Activated CD8-positive, alpha-beta memory T cell treated with anti-CD3 and anti-CD28 coated beads for 1 hour (primary cell): ENCODE measurements at places on chromosomes 4 and X.

DNA sequence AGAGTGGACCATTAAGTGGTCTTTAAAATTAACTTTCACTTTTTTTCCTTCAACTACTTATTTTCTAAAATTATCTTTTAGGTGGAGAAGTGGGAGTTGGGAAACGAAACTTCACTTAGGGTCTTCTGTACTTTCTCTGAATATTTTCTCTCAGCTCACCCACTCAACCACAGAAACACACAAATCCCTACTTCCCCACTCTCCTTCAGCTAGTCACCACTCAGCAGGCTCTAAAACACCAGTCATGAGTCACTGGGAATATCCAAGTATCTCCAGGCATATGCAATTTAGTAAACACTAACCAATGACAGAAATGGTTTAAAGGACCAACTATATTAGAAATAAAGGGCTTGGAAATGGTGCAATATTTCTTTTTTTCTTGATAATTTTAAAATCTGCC lies 153.0 kb upstream of the RPS6KA6 start:
- DNase-seq, result no peak

DNA sequence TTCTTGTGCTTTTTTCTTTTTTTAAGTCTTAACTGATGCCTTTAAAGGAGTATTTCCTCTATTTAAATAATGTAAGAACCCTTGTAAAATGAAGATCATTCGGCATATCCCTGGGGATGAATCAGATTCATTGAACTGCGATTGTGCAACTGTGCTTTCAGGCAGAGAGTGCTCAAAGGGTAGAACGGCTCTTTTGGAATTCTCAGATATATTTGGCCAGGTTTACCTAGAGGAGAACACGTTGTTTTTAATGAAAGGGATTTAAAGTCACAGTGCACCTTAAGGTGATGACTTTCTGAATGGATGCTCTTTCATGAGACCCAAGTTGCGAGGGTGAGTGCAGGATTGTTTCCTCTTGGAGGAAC lies 51.6 kb upstream of the ELOVL6 start:
- DNase-seq, result no peak

DNA sequence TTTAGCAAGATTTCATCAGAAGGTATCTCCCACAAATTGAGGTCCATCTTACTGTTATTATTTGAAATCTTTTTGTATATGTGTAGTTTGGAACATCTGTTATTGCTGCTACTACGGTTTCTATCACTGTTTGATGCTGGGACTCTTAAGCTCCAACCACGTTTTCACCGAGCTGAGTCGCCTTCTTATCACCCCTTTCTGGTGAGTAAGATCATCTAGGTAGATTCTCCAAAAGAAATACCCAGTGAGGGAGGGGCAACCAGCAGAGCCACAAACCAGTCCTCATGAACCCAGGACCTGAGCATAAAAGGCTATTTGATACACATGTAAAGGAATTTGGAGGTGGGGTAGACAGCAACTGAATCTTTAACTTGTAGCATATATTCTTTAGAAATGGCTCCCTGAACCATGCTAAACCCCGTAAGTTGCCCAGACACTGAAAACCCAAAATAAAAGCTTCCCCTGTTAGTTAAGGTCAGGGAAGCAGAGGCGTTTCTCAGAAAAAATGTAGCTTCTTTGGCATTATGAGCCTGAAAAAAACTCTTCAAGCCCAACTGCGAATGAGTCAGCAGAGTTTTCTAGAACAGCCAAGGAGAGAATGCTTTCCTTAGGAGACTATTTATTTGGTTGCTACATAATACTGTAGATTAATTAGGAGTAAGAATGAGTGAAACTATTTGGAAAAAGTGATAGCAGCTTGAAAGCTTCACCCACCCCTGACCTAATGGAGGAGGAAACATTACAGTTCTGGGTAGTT lies 53.8 kb upstream of the ATXN3L start:
- DNase-seq, result no peak

- no peak for DNase-seq
Observed at GRCh38 chr4:26081795-26082498, 167.9 kb downstream of the SMIM20 start.

DNA sequence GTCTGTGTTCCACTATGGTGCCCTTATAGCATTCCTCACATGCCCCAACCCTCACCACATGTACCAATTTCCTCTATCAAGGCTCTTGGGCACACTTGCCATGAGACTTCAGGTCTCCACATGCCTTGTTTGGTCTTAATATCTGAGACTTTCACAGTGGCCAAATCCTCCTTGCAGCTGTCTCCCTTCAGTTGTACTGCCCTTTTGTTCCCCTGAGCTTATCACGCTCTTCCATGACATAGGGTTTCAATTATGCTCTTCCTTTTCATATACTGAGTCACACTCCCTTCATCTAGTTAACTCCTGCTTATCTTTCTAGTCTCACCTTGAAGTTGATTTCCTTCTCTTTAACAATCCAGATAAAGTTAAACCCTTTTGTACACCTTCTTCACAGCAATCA lies 212.9 kb downstream of the PDHA2 start:
- DNase-seq, result no peak

DNA sequence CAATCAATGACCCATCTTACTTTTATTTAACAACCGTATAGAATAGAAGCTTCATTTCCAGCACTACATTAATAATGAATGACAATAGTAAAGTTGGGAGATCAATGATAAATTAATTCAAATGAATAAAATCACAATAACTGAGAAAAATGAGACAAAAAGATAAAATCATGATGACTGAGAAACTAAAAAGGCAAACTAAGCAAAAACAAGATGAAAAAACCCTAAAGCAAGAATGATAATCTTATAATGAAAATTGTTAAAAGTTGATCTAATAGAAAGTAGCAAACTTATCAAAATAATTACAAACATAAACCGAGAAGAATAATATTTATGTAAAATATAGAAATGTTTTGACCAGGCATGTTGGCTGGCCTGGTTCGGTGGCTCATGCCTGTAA lies 130.4 kb upstream of the INPP4B start:
- no peak for DNase-seq

DNA sequence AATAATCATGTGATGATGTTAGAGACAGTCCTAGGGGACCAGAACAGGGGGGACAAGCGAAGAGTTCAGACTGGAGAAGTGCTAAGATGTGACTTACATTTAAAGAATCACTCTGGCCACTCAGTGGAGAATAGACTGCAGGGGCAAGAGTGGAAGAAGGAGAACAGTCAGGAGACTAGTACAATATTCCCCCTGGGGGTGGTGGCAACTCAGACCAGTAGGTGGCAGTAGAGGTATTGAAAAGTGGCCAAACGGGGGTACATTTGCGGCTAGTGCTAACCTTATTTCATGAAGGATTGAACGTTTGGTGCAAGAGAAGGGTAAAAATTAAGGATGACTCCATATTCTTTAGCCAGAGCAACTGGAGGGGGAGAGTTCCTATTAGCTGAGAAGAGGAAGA lies 2.7 kb upstream of the BMX start:
- peak; percentile 9 for DNase-seq

GRCh38 chrX:155108427-155108826 lies 37.1 kb downstream of the BRCC3 start:
- DNase-seq, result no peak

GRCh38 chrX:153736871-153737441 lies 12.3 kb downstream of the ABCD1 start:
- DNase-seq, result no peak

GRCh38 chr4:2630556-2631273 lies 94.3 kb downstream of the FAM193A start:
- no peak for DNase-seq

GRCh38 chr4:144371485-144371884 lies 231.0 kb upstream of the GYPA start:
- no peak for DNase-seq
